ENCODE measurements at places on chromosomes 5 and 9.

DNA sequence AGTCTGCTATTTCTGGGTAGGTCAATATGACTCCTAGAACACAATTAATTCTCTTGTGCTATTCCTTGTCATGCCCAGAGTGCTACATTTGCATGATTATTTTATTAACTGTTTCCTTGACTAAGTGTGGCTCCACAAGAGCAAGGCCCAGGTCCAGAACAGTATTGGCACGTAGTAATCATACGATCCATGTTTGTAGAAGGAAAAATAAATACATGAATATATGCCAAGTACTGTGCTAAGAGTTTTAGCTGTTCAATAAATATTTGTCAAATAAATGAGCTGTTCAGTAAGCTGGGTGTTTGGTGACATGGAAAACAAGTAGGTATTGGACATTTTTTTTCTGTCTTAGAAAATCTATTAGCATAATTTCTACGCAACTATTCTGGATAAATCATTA, 995.9 kb downstream of the MAT2B start:
- no peak for DNase-seq

GRCh38 chr5:5146530-5147160, 6.5 kb downstream of the ADAMTS16 start:
- DNase-seq: no peak

GRCh38 chr5:77294185-77294584, 83.7 kb downstream of the PDE8B start:
- DNase-seq: no peak

DNA sequence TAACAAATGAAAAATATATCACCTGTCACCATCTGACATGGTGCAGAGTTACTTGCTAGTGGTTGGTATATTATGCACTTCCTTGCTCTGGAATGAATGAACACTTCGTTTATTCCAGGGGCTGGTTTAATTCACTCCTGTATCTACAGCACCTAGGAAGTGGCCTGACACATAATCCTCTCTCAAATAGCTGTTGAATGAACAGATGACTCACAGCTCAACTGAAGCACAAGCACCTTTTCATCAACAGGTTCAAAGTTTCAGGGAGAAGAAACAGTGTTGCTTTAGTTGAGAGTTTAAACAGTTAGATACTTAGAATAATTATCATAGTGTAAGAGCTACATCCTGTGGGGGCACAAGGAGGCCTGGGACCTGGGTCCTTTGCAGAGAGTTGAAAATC, 135.0 kb upstream of the DAP start:
- DNase-seq: peak; percentile 58

DNA sequence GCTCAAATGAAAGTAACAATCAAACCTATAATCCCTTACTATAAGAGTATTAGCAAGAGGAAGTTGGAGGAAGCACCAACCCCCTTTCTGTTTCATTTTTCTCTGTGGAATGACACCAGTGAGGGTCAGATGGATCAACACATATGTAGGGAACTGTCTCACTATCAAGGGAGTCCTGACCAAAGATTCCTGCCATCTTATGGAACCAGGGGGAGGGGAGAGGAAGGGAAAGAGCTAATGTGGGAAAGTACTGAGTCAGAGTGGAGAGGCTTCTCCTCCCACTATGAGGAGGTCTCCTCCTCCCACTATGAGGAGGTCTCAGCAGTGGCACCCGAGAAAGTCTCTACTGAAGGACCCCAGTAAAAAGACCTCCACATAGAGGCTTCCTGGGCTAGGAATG, 73.3 kb upstream of the PCSK1 start:
- DNase-seq: no peak

GRCh38 chr9:136670576-136671253, 8.0 kb downstream of the EGFL7 start:
- no peak for DNase-seq

GRCh38 chr5:181243564-181244343, at the start of gene RACK1:
RACK1 (minus strand) TSS chr5:181243906; CDS start chr5:181243800, 106 bp downstream.
- DNase-seq: peak; percentile 88

DNA sequence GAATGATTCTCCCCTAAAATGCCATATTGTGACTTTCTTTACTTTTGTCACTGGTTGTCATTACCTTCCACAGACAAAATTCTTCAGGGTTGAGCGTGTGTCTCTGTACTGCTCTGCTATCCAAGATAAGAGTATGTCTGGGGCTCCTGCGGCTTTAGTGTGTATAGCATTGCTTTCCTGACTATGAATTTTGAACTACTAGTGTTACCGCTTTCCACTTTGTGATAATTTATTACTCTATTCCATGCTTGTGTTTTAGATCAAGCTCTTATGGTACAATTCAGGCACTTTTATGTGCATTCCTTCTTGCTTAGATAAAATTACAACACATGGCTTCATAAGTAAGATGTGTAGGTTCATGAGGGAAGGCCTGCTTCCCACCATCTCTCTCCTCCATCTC, 51.5 kb upstream of the MEF2C start:
- DNase-seq: no peak

- DNase-seq: peak; percentile 78
Observed at GRCh38 chr9:122200960-122201595, 27.7 kb downstream of the LHX6 start.

DNA sequence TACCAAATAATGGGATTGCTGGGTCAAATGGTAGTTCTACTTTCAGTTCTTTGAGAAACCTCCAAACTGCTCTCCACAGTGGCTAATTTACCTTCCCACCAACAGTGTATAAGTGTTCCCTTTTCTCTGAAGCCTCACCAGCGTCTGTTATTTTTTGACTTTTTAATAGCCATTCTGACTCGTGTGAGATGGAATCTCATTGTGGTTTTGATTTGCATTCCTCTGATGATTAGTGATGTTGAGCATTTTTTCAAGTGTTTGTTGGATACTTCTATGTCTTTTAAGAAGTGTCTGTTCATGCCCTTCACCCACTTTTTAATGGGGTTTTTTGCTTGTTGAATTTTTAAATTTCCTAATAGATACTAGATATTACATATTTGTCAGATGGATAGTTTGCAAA, 28.4 kb upstream of the SUSD1 start:
- DNase-seq: peak; percentile 86

DNA sequence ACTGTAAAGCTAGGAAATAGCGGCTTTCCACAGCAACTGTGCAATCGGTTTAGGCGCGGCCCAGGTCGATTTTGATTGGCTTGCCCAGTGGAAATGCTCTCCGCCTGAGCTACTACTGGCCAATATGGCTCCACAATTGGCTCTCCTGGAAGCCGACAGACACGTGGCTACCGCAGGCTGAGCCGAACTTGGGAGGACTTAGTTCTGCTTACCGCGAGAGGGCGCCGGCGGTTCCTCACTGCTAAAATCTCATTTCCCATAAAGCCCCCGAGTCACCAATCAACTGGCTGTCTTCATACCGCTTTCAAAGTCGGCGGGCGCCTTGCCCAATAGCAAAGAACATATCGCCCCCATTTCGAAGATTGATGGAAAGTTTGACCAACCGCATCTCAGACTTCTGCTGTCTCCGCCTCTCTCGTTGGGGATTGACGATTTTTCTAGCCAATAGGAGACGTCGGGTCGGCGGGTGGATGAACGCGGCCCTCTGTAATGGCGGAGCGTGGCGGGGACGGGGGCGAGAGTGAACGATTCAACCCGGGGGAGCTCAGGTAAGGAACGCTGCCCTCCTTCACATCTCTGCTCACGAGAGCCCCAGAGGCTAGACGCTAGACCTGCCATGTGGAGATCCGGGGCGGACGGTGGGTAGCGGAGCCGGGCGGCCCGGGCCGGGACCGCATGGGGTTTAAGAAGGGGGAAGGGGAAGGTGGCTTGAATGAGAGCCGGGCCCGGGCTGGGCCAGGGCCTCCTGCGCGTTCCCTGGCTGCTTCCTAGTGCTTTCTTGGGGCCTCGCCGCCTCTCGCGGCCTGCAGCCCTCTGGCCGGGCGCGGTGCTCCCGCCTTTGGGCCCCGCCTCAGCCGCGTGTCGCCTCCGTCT, at the start of gene TCERG1:
TCERG1 (plus strand) TSS at position 473 of the 873 bp plus-strand sequence; CDS start at position 490, 17 bp downstream.
- DNase-seq: peak; percentile 100

- no peak for DNase-seq
Observed at GRCh38 chr9:129098328-129098727, 12.3 kb downstream of the CRAT start.

- no peak for DNase-seq
Observed at GRCh38 chr5:1510151-1510561, 13.6 kb downstream of the LPCAT1 start.

GRCh38 chr5:39934830-39935229, 510.1 kb upstream of the DAB2 start:
- DNase-seq: no peak

DNA sequence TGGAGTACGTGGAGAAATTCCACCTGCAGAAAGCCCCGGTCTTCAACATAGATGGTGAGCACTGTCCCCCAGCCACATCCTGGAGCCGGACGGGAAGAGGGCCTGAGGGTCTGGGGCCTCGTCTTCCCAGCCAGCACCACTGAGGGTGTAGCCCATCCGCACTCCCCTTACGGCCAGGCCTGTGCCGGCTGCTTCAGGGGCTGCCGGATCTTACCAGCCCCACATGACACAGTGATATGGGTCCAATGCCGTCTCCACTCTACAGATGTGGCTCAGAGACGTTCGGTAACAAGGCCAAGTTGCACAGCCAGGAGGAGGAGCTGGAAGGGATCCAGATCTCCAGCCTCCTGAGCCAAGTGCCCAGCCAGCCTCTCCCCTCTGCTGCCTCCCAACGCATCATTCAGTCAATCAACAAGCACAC, 21.3 kb downstream of the GLT6D1 start:
- DNase-seq: no peak

- DNase-seq: no peak
Observed at GRCh38 chr5:91361790-91362189, 21.3 kb downstream of the ARRDC3 start.

DNA sequence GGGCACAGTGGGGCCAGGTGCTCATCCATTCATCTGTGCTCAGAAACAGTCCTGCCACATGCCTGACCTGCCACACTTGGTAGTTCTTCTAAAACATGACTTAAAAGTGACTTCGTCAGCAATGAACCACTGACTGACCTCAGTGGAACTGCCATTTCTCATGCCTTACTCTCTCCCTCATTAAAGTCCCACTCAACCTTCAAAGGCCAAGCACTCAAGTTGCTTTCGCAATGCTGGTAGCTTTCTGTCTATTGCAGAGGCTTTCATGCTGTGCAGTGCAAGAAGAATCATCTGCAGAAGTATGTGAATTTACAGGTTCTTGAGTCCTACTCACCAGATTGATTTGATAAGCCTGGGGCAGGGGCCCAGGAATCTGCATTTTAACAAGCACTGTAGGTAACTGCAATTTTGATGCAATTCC, 23.9 kb downstream of the B4GALT1 start:
- DNase-seq: peak; percentile 57

GRCh38 chr5:129966071-129966470, 61.8 kb downstream of the CHSY3 start:
- DNase-seq: no peak

- no peak for DNase-seq
Observed at GRCh38 chr9:110599468-110599867, 19.9 kb upstream of the SVEP1 start.

- DNase-seq: no peak
Observed at GRCh38 chr5:157331807-157332206, 65.9 kb downstream of the CYFIP2 start.

- DNase-seq: no peak
Observed at GRCh38 chr9:116592970-116593369, 94.1 kb upstream of the TRIM32 start.

GRCh38 chr5:42887097-42887496, 75.4 kb upstream of the SELENOP start:
- no peak for DNase-seq

DNA sequence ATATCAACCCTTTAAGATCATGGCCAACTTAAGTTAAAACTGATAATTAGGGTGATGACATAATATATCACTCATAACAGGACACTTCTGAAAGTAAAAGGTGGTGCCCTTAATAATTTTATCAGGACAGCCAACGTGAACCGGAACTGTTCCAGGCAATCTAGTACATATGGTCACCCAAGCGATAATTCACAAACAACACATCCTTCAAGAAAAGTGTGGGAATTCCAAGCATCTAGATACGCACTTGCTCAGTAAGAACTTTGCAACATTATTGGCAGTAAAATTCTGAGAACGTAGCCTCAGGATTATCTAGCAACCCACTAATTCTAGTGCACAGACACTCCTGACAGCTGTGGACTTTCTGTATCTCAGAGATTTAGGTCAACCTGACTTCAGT, 85.7 kb downstream of the ALDH7A1 start:
- no peak for DNase-seq

DNA sequence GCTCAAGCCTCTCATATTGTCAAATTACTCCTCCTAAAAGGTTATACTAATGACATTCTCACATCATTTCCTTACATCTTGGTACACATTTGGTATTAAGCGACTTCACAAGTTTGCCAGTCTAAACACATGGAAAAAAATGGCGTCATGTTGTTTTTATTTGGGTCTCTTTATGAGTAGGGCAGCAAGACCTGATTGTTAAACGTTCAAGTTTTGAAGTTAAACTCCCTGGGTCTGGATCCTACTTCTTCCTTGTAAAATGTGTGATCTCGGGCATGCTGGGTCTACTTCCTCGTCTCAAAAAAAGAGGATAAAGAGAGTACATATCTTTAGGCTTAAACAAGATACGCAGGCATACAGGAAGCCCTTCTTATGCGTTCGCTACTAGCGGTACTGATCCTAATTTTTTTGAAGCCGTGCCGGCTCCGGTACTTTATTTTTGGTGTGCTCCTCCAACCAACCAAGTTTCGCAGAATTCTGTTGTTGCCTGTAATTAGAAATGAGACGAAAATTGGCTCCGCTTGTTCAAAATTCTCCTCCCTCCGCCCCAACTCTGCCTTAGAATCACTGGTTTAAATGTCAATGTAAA, 596 bp upstream of the CDC37L1 start:
- DNase-seq: peak; percentile 40

DNA sequence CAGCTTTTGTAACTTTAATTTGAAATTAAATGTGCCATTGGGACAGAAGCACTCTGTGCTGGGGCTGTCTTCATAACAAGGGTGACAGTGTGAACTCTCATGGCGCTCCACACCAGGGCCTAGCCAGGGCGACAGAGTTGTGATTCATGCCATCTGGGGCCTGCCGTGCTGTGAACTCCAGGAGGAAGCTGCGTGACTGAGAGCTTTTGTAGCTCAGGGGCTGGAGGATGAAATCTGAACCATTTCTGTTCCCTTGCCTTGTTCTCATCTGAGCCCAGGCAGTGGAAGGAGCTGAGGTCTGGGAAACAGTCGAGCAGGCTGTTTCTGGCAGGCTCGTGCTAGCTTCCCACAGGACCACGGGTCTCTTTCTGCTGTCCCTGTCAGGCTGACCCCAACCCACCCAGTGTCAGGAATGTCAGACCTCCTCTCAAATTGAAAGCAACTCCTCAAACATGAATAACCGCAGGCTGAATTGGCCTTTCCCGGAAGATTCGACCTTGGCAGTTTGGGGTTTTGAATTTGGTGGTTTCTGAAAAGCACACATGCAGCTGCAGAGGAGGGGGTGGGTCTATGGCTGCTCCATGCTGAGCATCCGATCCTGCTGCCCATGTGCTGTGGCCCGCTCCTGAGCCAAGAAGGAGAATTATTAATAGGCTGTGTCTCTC, 69.2 kb upstream of the RPS23 start:
- DNase-seq: peak; percentile 91

DNA sequence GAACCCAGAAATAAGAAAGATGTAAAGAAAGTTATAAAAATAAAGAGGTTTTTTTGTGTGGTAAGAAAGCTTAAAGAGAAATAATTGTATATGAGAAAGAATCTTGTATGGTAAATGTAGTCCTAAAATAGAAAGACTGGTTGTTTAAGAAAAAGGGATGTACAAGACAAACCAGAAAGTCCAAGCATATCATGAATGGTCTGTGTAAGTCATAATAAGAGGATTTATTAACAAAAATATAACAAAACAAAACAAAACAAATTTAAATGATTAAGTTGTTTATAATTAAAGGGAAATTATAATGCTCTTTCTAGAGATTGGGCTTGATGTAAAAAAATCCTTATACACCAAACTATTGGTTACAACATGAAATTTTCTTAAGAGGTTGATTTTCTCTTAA, 590.4 kb upstream of the PTGER4 start:
- DNase-seq: peak; percentile 30

Data from M059J (cell line).